Thymus (tissue), 14 donors: ENCODE measurements at places on chromosomes 2 and 18. TPM values are rescaled to one million over a fixed set of nuclear protein-coding genes. Genes with fewer than 3 reads are reported as not detected.

- DNase-seq: no peak
These were observed 584.3 kb downstream of the FBXO15 start for GRCh38 chr18:73563345-73563744.

GRCh38 chr2:167981945-167982344, 265.4 kb downstream of the STK39 start:
- no peak for DNase-seq

- no peak for DNase-seq
These were observed 3.8 kb downstream of the NEU2 start for GRCh38 chr2:233036162-233036838.

DNA sequence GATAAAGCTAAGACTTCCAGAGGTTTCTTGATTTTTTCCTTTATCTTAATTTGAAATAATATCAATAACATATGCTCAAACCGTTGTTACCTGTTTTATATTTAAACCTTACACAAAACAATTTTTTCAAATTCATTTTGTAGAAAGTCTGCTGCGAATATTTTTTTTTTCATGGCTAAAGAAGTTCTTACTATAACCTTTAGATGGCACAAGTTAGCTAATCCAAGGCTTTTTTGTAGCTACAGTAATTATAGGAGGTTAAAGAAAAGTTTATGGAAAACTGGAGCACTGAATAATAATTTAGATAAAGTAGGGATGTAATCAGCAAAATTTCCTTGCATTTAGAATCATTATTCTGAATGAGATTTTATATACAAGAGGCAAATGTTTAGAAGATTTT, 78.0 kb upstream of the PNPT1 start:
- no peak for DNase-seq

GRCh38 chr2:199366406-199366805, 91.3 kb downstream of the SATB2 start:
- no peak for DNase-seq

GRCh38 chr2:232230560-232230959, 148.0 kb upstream of the ALPP start:
- peak; percentile 81 for DNase-seq

GRCh38 chr2:190506666-190507065, 27.9 kb downstream of the NEMP2 start:
- DNase-seq: no peak

DNA sequence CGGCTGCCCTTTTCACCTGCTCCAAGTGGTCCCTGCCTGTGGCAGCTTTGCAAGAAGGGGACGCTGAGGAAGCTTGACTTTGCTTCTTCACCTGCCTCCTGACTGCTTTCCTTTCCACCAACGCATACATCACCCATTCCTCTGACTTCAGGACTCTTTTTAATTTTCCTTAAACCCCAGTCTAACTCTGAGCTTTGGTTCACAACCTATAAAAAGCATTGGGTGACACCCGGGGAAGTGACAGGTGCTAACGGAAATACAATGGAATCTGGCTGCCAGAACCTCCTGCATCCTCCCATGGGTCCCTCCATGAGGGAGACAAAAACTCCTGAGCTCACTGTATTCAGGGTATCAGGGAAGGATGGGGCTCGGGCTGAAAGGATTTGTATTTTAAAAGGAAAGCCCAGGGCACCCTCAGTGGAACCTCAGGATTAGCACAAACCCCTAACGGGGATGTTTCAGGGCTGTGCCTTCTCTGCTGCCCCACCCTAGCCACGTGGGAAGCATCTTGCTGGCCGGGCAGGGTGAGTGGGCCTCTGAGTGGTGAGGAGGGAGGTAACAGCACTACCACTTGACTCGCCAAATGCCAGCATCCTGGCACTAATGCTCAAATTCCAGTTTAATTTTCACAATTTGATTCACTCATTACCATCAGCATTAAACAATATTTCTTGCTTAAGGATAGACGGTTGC, 284.8 kb downstream of the CELF4 start:
- DNase-seq: no peak

DNA sequence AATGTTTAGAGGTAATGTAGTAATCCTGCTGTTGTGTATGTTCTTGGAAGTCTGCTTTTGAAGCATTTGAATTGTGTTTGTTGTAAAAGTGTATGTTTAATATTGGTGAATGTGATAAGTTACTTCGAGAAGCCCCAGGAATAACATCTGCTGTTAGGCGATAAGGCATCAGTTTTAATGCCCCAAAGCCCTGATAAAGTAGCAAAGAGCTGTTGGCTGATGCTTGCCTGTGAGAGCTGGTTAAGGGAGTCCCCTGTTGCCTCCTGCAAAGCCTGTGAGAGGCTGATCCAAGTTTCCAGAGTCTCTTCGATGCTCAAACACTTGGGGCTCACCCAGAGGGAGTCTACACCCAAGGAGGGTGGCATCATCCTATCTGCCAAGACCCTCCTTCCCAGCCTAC, 110.3 kb downstream of the RNF152 start:
- DNase-seq: no peak

Gene RND3
- total RNA-seq: 7.4 TPM

Gene DYNAP
- total RNA-seq: 0.09 TPM

Gene DNER
- 0.09 TPM for total RNA-seq
